Type B pancreatic cell (in vitro differentiated cells): ENCODE measurements at places on chromosomes 6 and 20.

DNA sequence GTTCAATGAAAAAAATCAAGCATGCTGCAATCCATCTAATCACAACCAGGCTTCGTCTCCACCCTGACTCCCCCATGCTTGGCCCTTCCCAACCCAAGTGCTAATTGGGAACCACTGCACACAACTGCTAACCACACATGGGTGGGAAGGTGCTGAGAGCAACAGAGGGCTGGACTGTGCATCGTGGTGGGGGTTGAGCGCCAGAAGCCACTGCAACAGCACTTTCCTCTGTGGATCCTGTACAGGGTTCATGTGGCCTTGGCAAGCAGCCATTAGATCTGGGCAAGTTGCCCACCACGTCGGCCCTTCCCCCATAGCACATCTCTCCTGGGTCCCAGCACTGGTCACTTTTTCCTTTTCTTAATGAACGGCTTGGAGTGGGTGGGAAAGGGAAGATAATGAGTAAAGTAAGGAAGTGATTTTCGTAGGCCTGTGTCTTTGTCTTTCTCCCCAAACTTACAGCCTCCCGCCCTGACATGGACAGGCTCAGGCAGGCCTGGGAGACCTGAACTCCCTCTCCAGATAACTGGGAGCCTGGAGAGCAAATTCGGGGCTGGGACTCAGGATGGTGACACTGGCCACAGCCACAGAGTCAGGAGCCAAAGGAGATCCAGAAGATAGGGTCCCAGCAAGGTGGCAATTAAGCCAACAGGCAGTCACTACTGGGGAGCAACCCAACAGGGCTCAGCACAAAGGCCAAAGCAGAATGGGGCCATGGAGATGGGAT lies 34.4 kb upstream of the MRPS10 start:
- DNase-seq: no peak

DNA sequence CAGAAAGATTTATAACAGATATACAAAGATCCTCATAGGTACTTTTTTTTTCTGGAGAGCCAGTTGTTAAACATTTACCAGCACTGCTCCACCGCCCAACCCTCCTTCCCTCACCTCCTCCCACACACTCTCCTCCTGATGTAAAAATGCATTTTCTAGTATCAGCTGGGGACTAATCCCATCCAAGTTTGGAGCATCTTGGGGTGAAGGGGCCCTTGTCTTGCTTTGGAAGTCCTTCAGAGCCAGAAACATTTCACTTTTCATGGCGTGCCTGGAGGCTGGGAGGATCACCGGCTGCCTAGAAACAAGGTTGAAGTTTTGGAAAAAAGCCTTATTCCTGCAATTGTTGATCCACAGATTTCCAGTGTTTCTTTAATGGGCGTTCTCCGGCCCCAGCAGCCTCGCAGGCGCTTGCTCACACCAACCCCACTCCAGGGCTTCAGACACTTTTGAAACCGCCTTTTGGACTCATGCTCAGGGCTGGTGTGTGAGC lies 165.1 kb upstream of the AFDN start:
- DNase-seq: no peak

DNA sequence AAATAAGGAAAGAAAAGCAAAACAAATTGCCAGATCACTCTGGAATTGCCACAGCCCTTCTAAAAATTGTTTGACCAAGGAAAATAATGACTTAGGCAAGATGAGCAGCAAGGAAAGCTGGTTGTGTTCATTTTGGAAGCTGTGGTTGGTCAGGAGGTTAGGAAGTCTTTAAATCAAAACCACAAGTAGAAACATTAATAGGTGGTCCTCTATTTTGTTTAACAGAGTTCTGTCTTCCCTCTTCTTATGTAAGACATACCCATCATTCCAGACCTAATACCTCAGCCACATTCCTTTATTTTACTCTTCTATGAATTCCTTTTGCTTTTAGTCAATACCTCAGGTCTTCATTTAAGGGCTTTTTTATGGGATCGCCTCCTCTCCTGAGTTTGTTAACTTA lies 422.2 kb upstream of the PLCB4 start:
- DNase-seq: no peak

GRCh38 chr6:43990275-43990626 lies 137.0 kb downstream of the MRPL14 start:
- no peak for DNase-seq

DNA sequence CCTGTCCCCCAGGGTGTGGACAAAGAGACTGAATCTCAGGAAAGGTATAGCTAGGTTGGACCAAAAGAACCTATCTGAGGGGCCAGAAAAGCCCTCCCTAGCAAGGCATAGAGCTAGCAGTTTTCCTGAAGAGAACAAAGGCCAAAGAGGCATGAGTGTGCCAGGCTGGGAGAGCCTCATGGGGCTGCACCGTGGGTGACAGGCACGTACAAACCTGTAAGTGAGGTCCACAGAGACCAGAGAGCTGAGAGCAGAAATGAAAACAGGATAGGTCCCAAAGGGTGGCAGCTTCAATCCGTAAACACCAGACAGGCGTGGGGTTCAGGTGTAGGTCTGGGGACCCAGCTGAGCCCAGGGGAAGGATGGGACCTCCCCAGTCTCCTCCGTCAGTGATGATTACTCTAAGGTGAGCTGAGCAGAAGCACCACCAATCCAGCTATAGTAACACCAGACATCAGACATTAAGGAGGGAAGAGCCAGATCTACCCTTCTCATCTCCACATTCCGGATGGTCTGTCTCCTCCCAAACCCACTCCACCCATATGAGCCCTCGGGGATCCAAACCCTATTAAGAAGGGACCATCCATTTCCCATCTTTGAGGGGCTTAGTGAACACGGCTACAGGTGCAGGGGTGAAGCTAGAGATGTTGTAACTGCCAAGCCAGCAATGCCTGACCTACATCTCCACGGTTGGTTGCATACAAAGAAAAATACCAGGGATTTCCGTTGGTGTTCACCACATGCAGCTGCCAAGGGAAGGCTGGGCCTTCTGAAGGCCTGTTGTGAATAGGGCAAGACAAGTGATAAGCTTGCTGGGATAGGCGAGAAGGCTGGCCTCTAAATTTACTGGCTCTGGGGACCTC lies 38.3 kb downstream of the BCL2L1 start:
- DNase-seq: no peak

DNA sequence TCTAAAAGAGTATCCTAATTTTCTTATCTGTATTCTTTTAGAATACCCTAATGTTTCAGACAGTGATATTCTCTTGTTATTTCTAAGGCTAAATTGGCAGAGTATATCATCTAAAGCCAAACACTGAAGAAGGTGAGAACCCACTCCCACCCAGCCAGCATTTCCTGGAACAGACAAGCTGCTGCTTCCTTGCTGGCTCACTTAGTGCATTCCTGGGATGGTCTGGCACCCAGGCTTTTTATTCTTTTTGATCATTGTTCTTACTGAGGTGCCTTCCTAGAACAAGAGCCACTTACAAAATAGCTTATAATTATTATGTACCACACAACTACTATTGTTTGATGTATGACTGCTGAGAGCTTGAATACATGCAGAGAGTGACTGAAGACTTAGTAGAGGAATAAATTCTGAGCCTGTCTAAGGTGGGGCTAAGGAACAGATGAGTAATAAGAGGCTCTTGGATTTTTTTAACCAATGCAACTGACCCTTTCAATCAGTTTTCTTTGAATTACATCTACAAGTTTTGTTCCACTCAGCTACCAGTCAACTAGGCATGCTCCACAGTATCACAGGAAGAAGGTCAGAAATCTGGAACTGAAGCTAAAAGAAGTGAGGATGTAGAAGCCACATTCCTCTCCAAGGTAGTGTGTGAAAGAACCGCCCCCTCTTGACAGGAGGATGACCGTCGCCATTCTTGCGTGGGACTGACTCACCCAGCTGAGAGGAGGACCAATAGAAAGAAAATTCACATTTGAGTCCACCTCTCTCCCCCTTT lies 30.1 kb downstream of the PRPH2 start:
- DNase-seq: no peak

DNA sequence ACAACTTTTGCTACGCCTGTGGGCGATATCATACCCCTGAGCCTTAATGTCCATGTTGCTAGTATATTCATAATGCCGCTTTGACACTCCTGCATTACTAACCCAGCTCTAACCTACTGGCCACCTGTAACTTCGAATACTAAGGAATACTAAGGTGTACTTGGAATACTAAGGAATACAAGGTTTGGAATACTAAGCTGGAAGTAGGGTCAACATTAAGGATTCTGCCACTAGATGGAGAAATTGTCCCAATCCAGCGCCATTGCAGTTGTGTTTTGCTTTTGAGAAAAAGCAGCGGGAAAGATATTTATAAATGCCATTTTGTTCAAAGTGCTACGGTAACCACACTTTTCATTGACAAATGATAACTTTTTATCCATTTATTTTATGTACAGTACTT lies 10.7 kb downstream of the TBXT start:
- no peak for DNase-seq

GRCh38 chr6:69631552-69632346 lies 165.1 kb downstream of the LMBRD1 start:
- DNase-seq: no peak

DNA sequence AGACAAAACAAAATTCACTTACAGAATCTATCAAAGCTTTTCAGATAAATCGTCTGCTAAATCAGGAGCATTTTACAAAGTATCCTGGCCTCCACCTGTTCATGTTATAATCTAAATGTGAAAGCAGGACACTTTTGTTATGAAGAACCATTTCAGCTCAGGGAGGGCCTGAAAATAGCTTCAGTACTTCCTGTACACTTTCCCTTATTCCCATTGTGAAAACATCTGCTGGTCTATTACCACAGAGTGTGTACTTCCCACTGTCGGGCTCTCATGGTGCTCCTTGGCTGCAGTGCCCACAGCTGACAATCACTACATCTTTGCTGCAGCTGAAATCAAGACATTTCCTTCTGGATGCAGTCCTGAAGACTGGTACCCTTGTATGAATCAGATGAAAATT lies 128.1 kb downstream of the OPRM1 start:
- no peak for DNase-seq

- no peak for DNase-seq
Measured at GRCh38 chr20:34058831-34059230, 53.2 kb downstream of the EIF2S2 start.

GRCh38 chr6:90216072-90216977 lies 80.3 kb downstream of the BACH2 start:
- no peak for DNase-seq

GRCh38 chr20:1467355-1468116 lies 887 bp upstream of the NSFL1C start:
- peak; percentile 61 for DNase-seq

- no peak for DNase-seq
Measured at GRCh38 chr6:25312034-25312620, 33.0 kb downstream of the CARMIL1 start.

DNA sequence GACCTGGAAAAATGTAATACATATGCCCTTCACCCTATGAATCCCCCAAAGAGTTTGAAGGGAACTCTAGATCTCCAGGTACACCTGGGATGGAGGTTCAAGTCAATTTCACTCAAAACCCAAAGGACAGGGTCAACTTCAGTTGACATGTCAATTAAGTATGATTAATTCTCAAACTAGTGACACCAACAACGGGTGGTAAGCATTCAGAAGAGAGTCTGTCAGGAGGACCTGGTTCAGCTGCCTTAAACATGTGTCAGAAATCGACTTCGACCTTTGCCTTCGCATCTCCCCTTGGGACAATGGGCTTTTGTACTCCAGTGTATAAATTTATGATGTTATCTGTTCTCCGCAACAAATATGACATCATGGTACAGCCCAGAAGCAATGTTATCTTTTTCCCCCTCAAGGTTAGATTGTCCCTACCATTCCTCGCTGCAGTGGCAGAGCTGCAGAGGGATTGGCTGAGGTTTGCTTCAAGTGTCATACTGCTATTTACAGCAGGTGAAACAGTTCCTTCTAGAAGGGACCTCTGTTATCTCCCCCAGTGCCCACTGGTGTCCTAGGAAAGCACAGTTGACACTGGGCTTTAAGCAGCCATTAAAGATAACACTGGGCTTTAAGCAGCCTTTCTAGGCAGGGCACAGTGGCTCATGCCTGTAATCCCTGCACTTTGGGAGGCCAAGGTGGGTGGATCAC lies 94.7 kb upstream of the SNX9 start:
- no peak for DNase-seq

GRCh38 chr6:124466949-124467348 lies 495.3 kb upstream of the RNF217 start:
- no peak for DNase-seq

DNA sequence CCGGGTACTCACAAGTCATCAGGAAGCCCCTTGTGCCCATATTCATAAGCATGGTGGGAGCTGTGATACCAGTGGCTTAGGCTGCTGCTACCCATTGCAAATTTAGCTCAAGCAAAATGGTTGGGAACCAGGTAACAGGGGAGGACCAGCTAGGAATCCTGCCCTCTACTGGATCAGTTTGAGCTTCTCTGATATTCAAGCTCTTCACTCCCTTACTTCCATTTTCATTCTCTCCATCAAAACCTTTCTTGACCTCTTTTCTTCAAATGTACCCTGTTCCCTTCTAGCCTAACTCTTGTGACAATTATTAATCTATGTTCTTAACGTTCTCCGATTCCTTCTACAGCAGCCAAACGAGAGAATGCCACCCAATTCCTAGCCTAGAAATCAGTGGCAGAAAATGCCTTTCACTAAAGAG lies 9.7 kb downstream of the NOL7 start:
- DNase-seq: no peak
